ENCODE measurements at places on chromosomes 6 and 20.

DNA sequence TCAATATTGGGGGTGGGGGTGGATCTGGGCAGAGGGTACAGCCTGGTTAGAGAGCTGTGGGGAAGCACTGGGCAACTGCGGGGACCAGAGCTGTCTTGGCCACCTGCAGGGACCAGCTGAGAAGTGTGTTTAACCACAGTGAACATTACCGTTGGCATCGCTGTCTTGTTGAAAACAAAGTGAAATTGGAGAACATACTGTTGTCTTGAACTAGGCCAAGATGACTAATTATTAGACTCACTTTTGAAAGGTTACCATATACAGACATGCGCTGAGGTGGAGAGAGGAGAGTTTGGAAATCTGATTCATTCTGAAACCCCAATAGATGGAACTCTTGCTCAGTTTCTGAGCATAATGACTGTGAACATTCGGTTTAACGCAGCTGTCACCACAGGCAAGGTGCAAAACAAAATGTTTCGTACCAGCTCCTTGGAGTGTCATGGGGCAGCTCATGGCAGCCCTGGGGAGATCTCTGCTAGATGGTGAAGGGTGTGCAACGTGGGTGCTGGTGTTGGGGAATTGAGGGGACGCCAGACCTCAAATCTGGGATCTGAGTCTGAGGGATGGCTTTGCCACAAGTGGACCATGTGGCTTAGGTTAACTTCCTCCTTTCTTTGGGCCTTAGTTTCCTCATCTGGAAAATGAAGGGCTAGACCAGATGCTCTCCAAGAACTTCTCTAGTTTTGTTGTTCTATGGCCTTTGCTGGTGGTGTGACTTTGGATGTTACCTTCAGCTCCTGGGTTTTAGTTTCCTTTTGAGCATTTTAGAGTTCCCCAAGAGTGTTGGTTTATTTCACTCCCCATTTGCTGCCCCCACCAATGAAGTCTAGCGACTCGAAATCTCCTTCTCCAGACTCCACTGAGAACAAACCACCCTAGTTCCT lies 24.6 kb upstream of the GTSF1L start:
- DNase-seq, result no peak

- DNase-seq, result no peak
Measured at GRCh38 chr6:47323321-47323720, 13.6 kb upstream of the TNFRSF21 start.

DNA sequence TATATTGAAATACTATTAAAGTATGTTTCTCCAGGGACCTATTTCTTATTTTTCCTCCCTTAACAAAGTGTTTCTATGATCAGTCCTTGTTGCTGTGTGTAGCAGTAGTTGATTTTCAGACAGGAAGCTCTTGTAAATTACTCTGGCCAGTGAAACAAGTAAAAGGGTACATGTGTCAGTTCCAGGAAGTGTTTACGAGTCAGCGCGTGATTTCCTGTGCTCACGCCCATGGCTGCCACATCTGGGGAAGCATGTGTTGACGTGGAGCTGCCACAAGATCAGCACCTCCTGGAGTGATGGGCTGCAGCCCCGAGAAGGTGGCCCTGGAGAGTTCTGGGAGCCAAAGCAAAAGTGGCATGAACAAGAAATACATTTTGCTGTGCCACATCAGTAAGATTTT lies 38.6 kb upstream of the GGTLC1 start:
- peak; percentile 70 for DNase-seq

- no peak for DNase-seq
Measured at GRCh38 chr20:57244221-57244585, 22.2 kb downstream of the BMP7 start.

GRCh38 chr20:3156811-3157619 lies 2.6 kb downstream of the FASTKD5 start:
- DNase-seq, result peak; percentile 79

- no peak for DNase-seq
Measured at GRCh38 chr20:13348311-13349234, 127.5 kb downstream of the ISM1 start.

DNA sequence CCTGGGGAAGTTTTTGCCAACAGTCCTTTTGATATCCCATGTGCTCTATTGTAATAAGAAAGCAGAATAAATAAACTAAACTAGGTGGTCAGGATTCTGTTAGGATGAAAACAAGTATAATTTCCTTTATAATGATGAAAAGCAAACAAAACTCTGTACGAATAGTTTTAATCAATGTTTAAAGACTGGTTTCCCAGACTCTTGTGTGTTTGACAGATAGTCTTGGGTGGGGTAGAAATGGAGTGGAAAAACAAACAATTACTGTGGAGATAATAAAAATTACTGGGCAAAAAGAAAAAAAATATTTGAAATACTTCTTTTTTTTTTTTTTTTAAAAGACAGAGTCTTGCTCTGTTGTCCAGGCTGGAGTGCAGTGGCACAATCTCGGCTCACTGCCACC lies 152.1 kb upstream of the FLRT3 start:
- no peak for DNase-seq

DNA sequence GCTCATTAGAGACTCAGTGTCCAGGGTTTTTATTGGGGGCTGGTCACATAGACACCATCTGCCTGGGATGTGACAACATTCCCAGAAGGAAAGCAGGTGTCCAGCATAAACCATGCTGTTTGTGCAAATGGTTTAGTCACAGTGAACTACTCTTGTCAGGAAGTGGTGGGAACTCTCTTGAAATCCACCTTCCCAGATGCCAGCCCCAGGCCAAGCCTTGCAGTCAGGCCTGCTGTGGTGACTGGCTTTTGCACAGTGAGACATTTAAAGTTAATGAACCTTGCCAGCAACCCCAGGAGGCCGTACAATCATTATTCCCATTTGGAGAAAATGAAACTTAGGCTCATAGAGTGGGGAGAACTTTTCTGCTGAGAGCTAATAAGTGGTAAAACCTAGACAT lies 242.5 kb upstream of the KCNG1 start:
- no peak for DNase-seq

DNA sequence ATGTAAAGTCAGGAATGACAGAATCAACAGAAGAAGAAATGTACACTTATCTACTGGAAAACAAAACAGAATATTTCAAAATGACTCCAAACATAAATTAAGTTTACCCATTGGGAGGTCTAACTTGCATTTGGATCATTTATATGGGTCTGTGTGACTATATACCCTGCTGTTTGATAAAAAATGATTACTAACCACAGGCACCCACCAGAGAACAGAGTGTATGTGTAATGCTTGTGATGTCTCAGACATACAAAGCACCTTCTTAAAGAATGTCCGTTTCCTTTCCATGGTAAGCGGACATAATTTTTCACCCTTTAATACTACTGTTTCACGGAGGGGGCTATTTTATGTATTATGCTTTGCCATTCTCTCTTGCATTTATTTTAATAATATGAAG lies 19.2 kb downstream of the SIM1 start:
- no peak for DNase-seq

GRCh38 chr6:47076422-47077344 lies 34.6 kb upstream of the ADGRF1 start:
- DNase-seq, result peak; percentile 59

DNA sequence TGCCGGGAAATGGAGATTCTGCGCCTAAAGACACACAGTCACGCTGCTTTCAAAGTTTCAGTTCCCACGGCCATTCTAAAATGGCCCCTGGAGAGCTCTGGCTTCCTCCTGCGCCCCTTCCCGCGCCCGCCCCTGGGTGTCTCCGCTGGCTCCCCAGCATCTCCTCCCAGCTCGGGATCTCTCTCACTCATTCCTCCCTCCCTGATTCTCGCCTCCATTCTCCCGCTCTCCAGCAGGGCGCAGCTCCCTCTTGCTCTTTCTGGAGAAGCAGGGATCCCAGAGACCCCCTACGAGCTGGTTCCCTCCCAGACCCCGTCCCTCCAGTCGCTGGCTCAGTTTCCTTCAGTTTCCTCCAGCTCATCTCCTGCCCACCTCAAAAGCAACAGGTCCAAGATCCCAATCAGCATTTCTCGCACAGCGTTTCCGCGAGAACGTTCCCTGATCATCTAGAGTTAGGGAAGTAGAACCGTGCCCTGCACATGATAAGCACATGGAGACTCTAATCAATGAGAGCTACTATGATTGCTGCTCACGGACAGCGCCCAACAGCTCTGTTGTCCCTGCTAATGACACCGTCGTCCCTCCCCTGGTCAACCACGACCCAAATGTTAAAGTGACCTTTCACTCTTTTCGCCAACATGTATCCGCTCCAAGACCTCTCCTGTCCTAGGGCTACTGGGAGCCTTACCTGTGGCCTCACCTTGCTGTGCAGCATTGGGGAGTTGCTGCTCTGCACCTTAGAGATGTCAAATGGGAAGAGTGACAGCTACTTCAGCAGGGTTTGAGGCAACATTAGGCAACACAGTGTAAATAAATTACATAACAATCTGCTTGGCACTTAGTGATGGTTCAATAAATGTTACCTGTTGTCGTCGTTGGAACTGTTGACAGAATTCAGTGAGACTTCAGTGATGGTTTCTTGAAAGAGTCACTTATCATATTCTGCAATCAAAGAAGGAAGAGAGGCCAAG lies 218.5 kb upstream of the QKI start:
- DNase-seq, result no peak

DNA sequence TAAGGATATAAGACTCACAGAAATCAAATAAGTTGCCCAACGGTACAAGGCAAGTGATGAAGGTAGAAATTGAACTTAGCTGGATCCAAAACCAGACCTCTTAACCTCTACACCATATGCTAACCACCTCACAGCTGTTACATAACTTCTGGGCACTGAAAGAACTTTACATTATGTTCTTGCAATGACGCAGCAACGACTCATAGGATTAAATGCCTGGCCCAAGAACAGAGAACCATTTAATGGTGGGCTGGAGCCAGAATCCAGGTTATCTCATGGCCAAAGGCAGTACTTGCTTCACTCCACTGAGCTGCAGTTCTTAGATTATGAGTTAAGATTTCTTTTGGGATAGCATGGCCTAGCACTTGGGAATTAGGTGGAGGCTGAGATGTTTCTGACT lies 4.4 kb downstream of the TRMT6 start:
- peak; percentile 26 for DNase-seq

DNA sequence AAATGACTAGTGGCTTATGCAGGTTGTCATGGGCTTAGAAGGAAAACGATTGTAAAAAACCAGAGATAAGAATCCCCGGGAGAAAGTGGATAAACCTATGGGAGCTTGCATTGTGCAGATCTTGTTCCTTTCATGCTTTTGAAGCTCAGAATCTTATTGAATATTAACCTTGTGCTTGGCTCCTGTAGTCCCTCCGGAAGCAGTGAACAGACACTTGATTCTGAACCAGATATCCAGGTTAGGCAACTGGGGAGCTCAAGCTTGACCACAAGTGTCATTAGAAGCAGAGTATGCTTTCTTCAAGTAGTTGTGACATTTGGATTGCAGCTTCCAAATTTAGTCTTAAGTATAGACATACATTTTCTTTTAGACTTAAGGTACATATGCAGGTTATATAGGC lies 212.6 kb upstream of the MOCS1 start:
- no peak for DNase-seq

- DNase-seq, result peak; percentile 49
Measured at GRCh38 chr6:166348305-166348949, 6.1 kb upstream of the SFT2D1 start.

DNA sequence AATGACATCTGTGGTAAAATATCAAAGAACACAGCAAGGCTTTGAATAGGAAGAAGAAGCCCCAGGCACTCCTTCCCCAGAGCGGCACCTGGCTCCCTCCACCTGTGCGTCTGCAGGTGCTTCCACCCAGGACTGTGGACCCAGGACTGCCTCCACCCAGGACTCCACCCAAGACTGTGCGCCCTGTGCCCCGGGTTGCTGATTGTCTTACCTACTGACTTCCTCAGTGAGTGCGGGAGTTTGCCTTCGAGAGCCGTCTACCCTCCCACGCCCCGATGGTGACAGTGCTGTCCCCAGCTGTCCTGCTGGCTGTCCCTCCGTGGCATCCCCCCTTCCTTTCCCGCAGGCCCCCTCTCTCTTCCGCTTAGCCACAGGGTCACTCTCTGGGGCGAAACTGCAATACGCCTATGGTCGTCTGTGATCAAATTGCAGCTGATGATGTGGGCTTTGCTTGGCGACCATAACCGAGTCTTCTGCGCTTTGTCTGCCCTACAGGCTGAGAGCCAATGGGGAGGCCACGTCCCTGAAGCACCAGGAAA lies 52.1 kb downstream of the IRF4 start:
- no peak for DNase-seq

GRCh38 chr20:32139947-32140346 lies 30.4 kb downstream of the TM9SF4 start:
- DNase-seq, result no peak

- no peak for DNase-seq
Measured at GRCh38 chr20:14785065-14785743, 447.8 kb upstream of the FLRT3 start.

GRCh38 chr6:108531332-108531731 lies 29.4 kb upstream of the FOXO3 start:
- DNase-seq, result no peak

- DNase-seq, result peak; percentile 33
Measured at GRCh38 chr6:34465531-34466241, at the start of gene PACSIN1. Gene PACSIN1 (plus strand): TSS chr6:34466076. CDS start chr6:34526306, 60,230 bp downstream.

- DNase-seq, result no peak
Measured at GRCh38 chr6:74807674-74808073, 398.2 kb downstream of the COL12A1 start.

DNA sequence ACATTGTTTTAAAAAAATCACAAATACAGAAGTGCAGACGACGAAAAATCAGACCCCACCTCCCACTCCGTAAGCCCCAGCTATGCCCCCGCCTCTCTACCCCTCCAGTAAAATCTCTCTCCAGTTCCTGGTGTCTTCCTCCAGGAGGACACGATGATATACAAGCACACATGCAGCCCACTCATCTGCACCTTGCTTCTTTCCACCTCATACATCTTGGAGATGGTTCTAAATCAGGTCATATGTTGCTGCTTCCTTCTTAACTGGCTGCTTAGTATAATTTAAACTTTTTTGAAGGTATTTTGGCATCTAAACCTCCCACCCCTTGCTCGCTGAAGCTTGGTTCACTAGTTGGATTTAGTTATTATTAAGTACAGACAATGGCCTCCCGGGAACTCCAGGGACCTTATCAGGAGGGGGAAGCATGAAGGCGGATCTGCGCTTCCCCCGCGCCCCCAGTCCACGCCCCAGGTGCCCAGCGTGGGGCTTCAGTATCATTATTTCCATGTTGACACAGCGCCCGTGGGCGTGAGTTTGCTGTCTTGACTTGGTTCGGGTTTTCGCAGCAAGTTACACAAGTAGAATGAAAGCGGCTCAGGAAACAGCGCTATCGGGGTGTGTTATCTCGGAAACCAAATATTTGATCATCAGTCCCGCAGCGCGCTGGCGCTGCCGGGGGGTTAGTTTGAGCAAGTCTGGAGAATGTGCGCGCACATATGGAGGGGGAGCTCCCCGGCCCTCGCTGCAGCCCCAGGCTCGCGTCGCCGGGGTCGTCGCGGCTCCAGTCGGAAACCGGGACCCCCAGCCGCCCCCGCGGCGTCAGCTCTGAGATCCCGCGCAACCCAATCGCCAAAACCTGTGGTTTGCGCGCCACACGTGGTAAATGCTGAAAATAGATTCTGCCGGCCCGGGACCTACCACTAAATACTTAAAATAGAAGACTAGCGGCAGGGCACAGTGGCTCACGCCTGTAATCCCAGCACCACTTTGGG lies 2.3 kb downstream of the BMP7 start:
- DNase-seq, result peak; percentile 11

DNA sequence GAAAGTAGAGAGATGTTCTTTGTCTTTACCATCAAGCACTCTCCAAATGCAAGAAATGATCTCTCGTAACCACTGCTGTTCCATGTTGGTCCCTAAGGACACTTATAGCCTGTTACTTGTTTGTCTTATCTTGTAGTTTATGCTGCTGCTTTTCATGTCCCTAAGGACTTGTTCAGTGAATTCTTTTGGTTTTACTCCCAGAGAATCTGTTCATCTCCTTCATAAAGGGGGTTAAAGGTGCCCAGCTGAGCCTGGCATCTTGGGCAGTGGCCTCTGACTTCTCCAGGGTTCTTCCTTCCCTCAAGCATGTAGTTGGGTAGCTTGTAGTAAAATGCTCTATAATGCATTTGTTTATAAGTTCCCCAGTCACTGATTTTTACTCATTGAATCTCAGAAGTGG lies 864 bp upstream of the PKIG start:
- DNase-seq, result no peak

Measured in suppressor macrophage treated with lipopolysaccharide for 1 hour (primary cell).